ENCODE measurements at places on chromosomes 7 and 10.
A peak's percentile ranks its signal among the peaks of the same experiment; 100 is the strongest.

DNA sequence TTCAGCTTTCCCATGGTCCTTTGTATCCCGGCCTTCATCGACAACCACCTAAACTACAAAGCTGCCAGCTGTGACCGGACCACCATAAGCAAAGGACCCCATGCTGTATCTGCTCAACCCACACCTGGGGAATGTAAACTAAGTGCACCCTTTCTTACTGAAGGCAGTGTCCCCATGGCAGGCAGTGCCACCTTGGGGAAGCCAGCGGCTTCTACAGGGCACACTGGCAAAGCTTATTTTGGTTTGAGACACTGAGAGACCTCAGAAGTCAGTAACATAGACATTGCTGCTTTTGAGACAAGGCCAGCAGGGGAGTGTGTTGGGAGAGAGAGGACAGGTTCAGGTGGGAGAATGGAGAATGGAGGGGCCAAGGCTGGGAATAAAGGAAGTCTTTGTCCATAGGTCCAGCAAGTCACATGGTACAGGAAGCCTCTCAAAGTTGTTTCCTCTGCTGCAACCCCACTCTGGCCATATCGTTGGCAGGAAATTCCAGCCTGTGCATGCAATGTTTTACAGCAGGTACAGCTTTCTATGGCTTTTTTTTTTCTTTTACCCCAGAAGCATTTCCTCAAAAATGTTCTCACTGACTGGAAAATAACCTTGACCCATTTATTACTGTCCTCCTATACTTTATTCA, 85.9 kb upstream of the NPVF start:
- no peak for DNase-seq

- DNase-seq: no peak
These were observed 36.6 kb upstream of the CCAR1 start for GRCh38 chr10:68684413-68684812.

GRCh38 chr7:17680026-17680425, 260.3 kb downstream of the SNX13 start:
- DNase-seq: no peak

GRCh38 chr7:152106990-152107389, 81.5 kb downstream of the GALNT11 start:
- no peak for DNase-seq

DNA sequence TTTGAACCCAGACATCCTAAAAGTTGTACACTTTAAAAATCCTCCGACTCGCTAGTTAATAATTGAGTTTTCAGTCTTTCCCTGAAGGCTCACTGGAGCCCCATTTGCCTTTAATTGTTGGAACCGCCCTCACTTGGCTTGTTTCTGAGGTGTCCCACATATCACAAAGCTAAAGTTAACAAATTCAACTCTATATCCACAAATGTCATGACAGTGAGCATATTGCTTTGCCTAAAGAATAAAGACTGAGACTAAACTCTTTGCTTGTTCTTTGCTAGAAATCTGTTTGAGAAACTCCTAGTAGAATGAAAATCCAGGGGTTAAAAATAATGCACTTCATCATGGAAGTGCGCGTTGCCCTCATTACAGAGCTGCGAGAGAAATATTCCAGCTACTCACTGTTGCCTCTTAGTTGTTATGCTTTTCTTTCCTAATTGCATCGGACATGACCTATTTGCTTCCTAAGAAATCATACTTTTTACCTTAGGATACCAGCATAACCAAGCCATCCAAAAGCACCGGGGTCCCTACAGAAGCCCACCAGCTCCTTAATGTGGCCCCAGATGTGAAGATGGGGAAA, 752 bp downstream of the THSD7A start:
- DNase-seq: no peak

- no peak for DNase-seq
These were observed 178.8 kb downstream of the LRMDA start for GRCh38 chr10:75610183-75610582.

GRCh38 chr7:15737601-15738000, 51.1 kb upstream of the MEOX2 start:
- no peak for DNase-seq

GRCh38 chr7:155064186-155064585, 5.9 kb upstream of the HTR5A start:
- DNase-seq: no peak

DNA sequence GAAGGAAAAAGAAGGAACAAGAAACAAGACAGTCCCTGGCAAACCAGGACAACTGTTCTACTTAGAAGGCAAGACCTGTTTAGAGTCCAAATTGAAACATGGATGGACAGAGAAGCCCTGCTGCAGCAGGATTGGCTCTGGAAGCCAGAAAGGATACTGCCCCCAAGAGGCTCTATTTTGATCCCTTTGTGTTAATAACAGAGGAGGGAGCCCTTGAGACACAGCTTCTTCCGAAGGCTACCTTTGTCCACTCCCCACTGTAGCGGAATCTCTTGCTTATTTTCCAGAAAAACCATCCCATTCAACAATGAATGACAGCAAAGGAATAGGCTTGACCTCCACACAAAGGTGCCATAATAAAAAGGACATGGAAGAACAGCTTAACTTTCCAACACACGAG, 120.3 kb upstream of the FOXK1 start:
- no peak for DNase-seq

DNA sequence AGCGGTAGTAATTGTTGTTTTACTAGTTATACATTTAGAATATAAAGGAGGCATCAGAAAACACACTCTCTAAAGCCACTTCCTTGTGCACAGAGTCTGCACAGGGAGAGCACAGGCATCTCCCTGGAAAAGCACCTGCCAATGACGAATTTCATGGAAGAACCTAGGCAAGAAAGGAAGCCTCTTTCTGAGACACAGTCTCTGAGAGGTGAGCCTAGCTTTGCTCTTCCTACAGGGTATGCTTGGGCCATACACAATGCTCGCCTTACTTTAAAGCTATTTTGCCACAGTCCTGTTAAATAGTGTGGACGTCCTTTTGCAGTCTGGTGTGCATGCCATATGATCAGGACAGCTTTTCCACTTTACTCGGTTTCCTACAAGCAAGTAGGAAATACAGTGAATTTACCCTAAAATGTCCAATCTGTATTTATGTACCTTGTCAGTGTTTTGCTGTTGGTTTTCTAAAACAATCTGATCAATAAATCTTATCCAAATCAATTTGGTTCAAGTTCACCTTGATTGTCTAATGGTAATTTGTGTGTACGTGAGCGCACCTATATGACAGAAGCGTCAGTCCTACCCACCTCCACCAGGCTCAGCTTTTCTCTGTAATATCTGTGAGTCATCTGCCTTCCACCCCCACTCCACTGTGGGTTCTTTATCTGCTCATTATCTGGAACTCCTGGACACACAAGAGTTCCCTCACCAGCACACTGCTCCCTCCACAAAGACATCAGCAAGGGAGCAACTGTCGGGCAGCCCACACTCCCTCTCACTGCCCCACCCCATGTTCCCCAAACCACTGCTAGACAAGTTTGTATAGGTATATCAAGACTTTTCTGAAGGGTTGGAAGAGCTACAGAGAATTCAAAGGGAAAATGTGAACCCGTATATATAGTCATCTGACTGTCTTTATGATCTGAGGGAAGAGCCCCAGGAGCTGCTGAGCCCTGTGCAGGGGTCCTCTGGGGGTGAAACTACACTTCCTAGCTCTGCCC, 65.2 kb downstream of the KLHDC10 start:
- no peak for DNase-seq

DNA sequence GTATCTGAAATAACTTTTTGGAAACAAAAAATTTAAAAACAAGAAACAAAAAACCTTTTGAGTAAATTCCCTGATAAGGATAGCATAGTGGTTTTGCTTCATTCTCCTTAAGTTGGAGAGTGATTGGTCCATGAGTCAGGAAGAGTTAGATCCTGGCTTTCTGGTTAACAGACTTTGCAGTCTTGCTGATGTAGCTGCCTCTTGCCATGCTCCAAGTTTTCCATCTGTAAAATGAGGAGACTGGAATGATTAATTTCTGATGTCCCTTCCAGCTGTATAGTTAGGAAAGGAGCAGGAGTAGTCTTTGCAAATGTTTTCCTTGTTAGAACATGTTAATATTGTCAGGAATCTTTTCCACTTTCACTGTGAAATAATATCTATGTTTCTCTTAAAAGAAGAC, 266.6 kb downstream of the DNAJB9 start:
- no peak for DNase-seq

- no peak for DNase-seq
These were observed at the start of gene ATRNL1 for GRCh38 chr10:115093286-115093775. TSS of gene ATRNL1 (plus strand) at chr10:115093365. CDS start at chr10:115093751, 386 bp downstream.

DNA sequence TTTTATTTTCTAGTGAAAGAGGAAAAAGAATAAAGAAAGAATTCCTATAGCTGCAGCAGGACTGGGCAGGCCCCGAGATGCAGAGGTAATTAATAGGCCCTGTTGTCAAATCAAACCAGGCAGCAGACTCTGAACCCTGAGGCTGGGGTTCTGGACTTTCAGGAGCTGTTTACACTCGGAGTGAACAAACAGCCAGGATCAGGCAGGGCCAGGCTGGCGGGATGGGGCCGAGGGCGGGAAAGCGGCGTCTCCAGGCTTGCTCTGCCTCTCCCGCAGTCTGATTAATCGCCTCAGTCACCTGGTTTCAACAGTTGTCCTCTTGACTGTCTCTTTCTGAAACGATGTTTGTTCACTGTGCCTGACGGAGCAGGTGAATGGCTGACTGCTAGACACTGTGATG, 675.4 kb upstream of the FOXK1 start:
- no peak for DNase-seq

DNA sequence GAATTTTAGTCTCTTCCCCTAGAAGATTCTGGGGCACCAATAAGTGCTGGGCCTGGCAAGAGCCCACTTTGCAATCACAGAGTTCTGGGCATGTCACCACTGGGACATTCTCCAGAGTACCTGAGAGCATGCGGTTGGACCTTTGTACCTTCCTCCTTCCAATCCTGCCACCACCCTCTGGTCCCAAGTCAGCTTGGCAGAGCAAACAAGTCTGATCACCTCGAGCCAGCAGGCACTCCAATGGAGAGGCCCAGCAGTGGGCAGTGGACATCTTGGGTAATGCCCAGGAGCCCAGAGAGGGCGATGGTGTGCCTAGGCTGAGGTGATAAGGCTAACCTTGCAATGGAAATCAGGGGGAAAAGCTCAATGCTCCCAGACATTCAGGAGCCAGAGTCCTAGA, 43.4 kb downstream of the SH3PXD2A start:
- DNase-seq: no peak

DNA sequence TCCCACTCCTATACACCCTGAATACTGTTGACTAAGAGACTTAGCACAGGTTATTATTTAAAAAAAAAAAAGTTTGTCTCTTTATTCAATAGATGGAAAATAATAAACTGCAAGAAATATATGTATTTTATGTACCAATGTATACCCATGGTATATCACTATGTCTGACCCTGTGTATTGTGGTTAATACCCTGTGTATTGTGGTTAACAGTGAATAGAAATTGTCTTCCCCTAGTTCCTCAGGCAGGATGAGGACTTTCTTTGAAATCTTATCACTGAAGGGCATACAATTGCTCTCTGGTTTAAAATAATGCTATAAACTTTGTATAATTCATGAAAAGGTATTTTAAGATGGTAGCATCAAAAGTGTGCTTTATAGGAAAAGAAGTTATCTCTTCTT, 80.0 kb upstream of the TMEM106B start:
- no peak for DNase-seq

GRCh38 chr10:89540420-89540949, 5.1 kb upstream of the SLC16A12 start:
- no peak for DNase-seq

DNA sequence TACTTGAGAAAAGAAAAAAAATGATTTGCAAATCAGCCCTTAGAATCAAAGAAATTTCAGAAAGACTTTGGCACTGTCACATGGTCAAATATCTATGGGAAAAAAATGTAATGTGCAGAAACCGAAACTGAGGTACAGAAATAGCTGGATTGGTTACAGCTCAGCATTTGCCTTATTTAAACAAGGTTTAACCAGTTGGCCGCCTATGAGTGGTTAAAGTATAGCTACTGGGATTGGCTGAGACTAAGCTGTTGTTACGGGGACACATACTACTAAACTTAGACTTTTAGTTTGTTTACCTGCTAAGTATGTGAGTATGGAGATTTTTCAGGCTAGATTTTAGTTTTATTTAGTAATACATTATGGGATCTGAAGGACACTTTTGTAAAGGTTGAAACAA, 38.6 kb downstream of the SFTPD start:
- no peak for DNase-seq

DNA sequence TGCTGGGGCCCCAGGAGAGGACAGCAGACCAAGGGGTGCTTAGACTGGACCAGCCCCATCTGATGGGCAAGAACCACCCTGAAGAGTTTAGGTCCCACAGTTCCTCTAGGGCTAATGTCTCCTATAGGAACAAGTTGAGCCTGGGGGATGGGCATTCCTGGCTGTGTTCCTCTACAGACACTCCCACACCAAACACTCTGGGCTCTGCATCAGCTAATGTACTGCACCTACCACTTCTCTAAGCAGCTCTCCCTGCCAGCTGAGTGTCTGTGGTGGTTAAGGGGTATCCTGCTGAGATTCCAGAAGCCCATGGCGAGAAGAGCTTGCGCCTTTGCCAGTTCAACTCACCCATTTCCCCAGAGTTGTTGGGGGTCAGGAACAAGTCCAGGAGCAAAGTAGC, 284.1 kb upstream of the CSTF2T start:
- DNase-seq: no peak

GRCh38 chr10:132532749-132533560, 4.6 kb upstream of the INPP5A start:
- no peak for DNase-seq

- no peak for DNase-seq
These were observed 155.1 kb upstream of the ETV1 start for GRCh38 chr7:14144538-14144937.

- DNase-seq: no peak
These were observed 257.6 kb upstream of the SHH start for GRCh38 chr7:156069891-156070290.

- no peak for DNase-seq
These were observed 28.2 kb downstream of the SKIDA1 start for GRCh38 chr10:21497177-21497807.

GRCh38 chr10:69239816-69240434, 19.8 kb downstream of the HKDC1 start:
- no peak for DNase-seq

DNA sequence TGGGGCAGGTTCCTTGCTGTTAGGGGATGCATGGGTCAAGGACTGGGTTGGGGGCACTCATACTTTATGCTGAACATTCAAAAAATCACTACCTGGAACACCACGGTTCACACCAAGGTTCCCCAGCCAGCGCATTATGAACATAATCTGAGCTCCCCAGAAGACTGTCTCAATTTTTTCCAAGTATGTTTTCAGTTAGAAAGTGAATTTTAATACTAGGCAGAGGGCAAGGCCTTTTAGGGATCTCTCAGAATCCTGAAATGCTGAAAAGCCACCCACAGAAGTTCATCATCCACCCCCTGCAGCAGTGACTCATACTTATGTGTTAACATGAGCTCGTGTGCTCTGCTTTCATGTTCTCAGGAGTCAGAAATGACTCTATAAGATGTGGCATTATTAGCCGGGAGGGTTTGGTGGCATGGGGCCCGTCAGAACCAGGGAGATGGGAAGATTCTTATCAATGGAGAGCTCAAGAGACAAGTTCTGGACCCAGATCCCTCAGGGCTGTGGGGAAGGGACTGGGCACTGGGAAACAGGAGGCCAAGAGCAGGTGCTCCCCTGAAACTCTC, 185.2 kb upstream of the ITGB1 start:
- DNase-seq: peak; percentile 50

Measured in activated naive CD4-positive, alpha-beta T cell treated with anti-CD3 and anti-CD28 coated beads, Interleukin-2, amount 50 U/mL, for 72 hours (primary cell).